Cortex of kidney (tissue), 1 donor: ENCODE measurements at places on chromosomes 12 and 14.

GRCh38 chr12:31518680-31519227, 72.2 kb downstream of the DENND5B start:
- DNase-seq, result no peak

- DNase-seq, result no peak
Observed at GRCh38 chr12:66241061-66242043, 52.3 kb downstream of the IRAK3 start.

GRCh38 chr14:68823434-68824206, 30.8 kb upstream of the ZFP36L1 start:
- DNase-seq, result no peak

DNA sequence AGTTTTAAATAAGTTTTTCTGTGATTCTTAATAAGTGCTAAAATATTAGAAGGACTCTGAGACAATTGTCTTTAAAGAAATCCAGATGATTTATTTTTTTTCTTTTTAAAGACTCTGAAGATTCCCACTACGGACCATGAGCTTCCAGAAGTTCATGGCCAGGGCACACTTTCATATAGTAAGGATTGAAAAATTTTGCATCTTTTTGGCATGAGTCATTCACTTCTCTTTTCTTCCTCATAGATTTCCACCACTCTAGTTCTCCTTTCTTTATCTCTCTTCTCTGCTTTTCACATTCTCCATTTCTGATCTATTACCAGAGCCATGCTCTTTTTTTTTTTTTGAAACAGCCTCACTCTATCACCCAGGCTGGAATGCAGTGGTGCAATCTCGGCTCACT, 385.8 kb downstream of the FLRT2 start:
- DNase-seq, result no peak

GRCh38 chr14:89493406-89493805, 76.4 kb upstream of the FOXN3 start:
- DNase-seq, result no peak

- no peak for DNase-seq
Observed at GRCh38 chr14:100190126-100190525, 30.7 kb upstream of the DEGS2 start.

DNA sequence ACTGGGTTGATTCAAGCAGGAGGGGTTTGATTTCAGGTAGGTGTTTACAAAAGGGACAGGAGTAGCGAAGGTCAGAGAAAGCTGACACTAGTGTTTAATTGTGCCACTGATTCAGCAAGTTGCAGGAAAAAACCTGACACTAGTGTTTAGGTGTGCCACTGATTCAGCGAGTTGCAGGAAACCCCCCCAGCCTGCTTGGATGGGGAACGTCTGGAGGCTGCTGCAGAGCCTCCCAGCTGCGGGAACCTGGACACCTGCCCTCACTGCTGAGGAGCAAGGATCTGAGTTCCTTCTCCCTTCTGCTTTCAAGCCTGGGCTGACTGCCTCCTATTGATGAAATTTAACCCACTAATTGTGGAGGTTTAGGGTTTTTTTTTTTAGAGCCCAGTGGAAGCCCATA, 84.2 kb downstream of the AVPR1A start:
- no peak for DNase-seq

DNA sequence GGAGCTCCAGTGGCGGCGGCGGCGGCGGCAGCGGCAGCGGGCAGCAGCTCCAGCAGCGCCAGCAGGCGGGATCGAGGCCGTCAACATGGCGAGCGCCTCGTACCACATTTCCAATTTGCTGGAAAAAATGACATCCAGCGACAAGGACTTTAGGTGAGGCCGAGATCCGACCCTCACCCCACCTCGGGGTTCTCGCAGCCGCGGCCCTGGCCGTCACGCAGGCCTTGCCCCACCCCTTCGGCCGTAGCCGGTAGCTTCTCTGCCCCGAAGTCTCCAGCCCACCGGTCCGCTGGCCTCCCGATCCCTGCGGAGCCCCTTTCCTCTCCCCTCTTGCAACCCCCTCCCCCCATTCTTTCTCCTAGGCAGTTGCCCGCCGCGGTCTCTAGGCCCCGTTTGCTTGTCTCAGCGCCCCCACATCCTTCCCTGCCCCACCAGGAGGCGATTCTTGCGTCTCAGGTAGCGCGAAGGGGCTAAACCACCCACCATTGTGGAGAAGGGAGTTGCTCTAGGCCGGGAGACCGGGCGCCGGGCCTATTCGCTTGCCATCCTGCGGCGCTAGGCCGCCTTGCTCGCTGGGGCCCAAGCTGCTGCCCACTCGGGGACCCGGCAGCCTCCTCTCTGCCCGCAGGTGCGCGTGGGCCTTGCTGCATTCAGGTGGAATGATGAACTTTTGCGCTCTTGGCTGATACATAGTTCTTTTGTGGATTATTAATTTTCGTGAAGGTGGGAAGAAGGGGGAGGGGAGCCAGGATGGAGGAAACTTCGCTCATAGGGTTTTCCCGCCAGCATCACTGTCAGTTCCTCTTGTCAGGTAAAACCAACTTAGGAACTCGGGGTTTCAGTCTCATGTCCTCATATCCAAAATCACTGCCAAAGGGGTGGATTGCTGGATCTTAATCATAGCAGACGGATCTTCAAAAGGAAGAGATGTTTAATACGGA, 745 bp downstream of the CAND1 start:
- DNase-seq, result no peak

DNA sequence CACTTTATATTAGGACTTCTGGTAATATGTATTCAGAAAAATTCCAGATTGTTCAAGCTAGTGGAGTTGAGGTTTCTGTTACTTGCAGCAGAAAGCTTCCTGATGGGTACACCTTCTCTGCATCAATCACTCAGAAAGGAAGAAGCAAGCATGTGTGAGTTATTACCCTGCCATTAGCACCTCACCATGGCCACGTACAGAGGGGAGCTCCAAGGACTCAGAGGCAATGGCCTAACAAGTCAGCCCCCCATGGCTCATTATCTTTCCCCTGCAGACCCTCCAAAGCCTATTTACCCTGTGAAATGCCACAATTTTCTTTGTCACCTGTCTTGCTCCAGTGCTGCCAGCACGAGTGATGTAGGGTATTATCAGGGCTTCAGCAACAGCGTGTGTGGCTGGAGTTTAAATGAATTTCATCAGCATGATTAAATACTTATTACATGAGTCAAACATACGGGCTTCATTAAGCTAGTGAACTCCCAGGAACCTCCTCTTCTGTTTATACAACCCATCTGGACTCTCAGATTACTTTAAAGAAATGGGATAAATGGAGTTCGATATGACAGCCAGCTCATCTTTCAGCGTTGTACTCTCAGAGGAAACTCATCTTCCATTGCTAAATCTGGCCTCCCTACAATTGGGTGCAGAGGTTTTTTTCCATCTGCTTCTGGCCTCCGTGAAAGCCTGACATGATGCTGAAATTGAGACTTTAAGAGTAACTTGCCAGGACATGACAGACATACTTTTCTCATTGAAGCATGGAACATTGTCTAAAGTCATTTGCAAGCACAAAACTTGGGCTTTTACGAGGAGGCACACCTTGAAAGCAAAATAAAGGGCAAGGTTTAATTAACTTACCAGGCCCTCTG, 135.9 kb downstream of the TMEM30B start:
- no peak for DNase-seq

GRCh38 chr12:48961801-48962200, 4.5 kb upstream of the ARF3 start:
- DNase-seq, result no peak

DNA sequence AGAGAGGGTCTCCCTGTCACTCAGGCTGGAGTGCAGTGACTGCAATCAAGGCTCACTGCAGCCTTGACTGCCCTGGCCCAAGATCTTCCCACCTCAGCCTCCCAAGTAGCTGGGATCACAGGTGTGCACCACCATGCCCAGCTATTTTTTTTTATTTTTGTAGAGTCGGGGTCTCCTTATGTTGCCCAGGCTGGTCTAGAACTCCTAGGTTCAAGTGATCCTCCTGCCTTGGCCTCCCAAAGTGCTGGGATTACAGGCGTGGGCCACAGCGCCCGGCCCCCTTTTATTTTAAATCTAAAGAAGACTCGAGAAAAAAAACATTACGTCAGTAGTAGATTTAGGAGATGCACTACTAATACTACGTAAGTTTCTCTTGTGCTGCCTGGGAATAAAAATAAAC, 14.3 kb downstream of the FOS start:
- DNase-seq, result no peak

- DNase-seq, result no peak
Observed at GRCh38 chr12:46404225-46404631, 31.7 kb upstream of the SLC38A2 start.

DNA sequence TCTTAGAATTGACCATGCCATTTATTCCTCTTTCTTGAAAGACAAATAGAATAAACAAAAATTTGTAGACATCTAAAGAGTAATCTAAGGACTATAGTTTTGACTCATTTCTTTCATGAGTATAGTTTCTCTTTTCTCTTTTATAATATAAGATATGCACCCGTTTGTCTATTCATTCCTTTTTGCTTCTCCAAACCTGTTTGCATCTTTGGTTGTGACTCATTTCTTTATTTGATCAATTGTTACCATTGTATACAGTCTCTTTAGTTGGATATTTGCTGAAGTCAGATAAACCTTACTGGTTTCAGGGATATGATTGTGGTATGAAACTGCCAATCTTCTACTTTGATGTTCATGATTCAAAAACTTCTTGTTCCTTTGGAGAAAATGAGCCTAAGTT, 268.7 kb downstream of the FBXL14 start:
- DNase-seq, result no peak

DNA sequence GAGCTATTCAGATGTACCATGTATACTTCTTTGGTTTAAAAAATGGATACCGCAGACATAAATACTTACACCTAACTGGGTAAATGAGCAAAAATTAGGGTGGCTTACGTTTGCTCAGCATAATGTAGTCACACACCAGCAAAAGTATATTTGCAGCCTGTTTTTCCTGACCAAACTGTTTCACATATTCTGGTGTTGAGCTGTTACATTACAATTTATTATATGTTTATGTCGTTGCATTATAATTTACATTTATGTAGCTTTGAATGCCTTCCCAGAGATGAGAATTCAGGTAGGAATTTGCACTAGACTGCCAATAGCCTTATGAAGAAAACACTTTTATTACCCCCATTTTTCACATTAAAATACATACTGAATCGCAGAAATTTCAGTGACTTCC, 183.3 kb downstream of the PTPRO start:
- no peak for DNase-seq

GRCh38 chr12:47621960-47622359, 83.9 kb downstream of the RPAP3 start:
- DNase-seq, result no peak

GRCh38 chr12:25755971-25756260, 202.6 kb upstream of the RASSF8 start:
- DNase-seq, result no peak

GRCh38 chr14:106850913-106851825, 1324.8 kb downstream of the TMEM121 start:
- DNase-seq, result no peak

GRCh38 chr12:109759595-109759994, 46.0 kb downstream of the FAM222A start:
- DNase-seq, result no peak

DNA sequence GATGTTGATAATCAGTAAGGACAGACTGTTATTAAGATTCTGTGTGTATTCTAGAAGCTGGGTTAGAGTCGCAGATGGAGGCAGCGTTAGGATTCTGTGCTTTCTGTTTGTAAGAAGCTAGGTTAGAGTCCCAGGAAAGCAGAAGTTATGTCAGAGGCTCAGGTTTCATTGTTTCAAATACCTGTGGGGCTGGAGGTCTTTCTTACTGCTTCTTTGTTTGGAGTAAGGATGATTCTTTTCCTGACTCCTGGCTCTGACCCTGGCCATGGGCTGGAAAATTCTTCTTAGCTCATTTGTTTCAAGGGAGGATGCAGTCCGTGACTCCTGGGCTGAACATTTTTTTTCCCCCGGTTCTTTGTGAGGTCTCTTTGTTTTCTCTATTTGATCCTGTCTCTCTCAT, 5.2 kb downstream of the MUCL1 start:
- no peak for DNase-seq

DNA sequence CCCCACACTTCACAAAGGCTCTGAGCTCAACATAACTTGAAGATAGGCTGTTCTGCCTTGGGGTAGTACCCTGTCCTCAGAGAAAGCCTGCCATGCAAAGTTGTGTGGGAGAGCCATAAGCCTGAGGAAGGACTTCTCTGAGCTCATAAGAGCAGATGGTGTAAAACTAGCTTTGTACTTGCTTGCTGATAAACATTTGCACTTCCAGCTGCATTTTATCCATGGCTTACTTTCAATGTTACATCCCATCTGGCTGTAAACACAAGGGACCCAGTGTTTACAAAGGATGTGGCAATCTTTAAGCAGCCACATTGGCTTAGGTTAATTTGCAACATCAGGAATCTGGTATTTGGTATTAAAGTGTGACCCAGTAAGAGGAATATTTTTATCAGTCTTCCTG, 258.1 kb downstream of the IPO8 start:
- DNase-seq, result no peak

- DNase-seq, result no peak
Observed at GRCh38 chr12:65051218-65051617, 69.9 kb downstream of the WIF1 start.

DNA sequence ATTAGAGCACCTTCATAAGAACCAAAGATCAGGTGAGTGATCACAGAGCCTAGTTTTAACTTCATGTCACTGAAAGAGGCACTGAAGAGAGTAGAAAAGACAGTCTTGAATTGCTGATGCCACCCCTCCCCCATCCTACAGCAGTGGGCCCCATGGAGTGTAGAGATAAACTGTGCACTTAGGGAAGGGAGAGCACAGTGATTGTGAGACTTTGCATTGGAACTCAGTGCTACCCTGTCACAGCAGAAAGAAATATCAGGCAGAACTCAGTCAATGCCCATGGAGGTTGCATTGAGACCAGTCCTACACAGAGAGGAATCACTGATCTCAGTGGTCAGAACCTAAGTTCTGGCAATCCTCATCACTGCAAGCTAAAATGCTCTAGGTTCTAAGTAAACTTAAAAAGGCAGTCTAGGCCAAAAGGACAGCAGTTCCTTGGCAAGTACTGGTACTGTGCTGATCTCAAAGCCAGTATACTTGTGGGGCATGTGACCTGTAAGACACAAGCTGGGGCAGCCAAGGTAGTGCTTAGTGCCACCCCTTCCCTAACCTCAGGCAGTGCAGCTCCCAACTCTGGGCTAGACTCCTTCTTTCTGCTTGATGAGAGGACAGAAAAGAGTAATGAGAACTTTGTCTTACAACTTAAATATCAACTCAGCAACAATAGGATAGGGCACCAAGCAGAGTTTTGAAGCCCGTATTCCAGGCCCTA, 94.1 kb downstream of the FSCB start:
- DNase-seq, result no peak
